Kidney tubule cell (primary cell): ENCODE measurements at places on chromosomes 3 and 15.
A peak's percentile ranks its signal among the peaks of the same experiment; 100 is the strongest.

- DNase-seq: no peak
Observed at GRCh38 chr3:181906338-181906737, 194.6 kb downstream of the SOX2 start.

DNA sequence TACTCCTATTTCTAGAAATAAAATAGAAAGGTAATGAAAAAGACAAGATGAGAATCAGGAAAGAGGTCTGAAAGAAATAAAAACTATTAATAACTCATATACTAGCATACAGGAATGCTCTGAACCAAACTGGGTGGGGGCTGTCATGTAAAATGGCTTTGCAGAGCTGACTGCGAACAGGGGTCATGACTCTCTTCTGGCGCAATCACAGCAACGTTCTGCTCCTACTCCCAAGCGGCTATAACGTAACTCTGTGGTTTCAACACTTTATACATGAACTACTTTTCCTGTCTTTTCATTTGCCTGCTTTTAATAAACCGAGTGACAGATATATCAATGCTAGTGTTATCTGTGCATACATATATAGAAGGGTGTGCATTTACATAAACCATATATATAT is 116.7 kb downstream of the DLG1 start:
- DNase-seq: no peak

- DNase-seq: no peak
Observed at GRCh38 chr15:65659502-65660052, 37.8 kb downstream of the SLC24A1 start.

GRCh38 chr3:47017504-47018268 is 38.2 kb downstream of the NBEAL2 start:
- DNase-seq: peak; percentile 35
